ENCODE measurements at places on chromosomes 3 and 15. TPM values are rescaled to one million over a fixed set of nuclear protein-coding genes. Genes with fewer than 3 reads are reported as not detected.

The RGMA gene
- 0.78 TPM for total RNA-seq

The SLC41A3 gene
- 101 TPM for total RNA-seq

DNA sequence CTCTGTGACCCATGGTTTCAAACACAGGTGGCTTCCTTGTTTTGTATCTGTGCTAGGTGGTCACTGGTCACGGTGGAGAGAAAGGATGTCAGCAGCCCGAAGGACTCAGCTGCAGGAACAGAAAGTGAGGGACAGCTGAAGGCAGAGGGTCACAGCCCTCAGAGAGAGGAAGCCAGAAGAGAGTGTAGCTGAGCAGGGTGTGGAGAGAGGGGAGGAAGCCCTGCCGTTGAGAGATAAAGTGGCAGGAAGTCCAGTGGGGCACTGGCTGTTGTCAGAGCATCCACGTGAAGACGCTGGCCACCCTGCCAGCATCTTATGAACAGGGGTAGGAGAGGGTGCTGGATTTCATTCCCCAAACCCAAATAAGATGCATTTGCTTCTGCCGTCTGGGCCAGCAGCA lies 36.9 kb downstream of the LIMD1 start:
- no peak overlapping the region for H3K4me3 ChIP-seq
- H3K27me3 ChIP-seq, result no peaks in the 10 kb centered on the region
- H3K27ac ChIP-seq, result no peak overlapping the region
- peaks cover 10% of the 10 kb centered on the region for H3K36me3 ChIP-seq
- peaks cover 11% of the 10 kb centered on the region for H3K4me1 ChIP-seq

GRCh38 chr3:16069149-16069922 lies 105.1 kb upstream of the GALNT15 start:
- peak overlapping the region; percentile 6 for H3K4me3 ChIP-seq
- peak; percentile 15 for DNase-seq
- peaks cover 9% of the 10 kb centered on the region for H3K36me3 ChIP-seq
- peak overlapping the region; percentile 67 for H3K27ac ChIP-seq
- no peaks in the 10 kb centered on the region for H3K27me3 ChIP-seq
- H3K4me1 ChIP-seq, result peaks cover 57% of the 10 kb centered on the region

DNA sequence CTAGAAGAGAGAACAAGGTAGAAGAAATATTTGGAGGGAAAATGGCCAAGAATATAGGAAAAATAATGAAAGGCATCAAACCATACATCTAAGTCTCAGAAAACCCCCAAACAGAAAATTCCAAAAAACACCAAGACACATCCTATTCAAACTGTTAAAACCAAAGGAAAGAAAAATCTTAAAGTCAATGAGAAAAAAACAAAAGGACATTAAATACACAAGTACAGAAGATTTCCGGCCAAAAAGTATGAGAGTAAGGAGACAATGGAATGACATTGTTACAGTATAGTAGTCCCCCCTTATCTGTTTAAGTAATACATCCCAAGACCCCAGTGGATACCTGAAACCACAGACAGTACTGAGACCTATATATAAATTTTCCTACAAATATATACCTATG lies 18.8 kb downstream of the CLASP2 start:
- no peak for DNase-seq
- no peaks in the 10 kb centered on the region for H3K27me3 ChIP-seq
- no peaks in the 10 kb centered on the region for H3K4me1 ChIP-seq
- H3K27ac ChIP-seq, result no peak overlapping the region

- no peaks in the 10 kb centered on the region for H3K27me3 ChIP-seq
- no peak overlapping the region for H3K27ac ChIP-seq
- H3K4me1 ChIP-seq, result peaks cover 9% of the 10 kb centered on the region
- no peak overlapping the region for H3K4me3 ChIP-seq
- DNase-seq, result no peak
Observed at GRCh38 chr3:126033765-126034164, 50.2 kb downstream of the SLC41A3 start.

DNA sequence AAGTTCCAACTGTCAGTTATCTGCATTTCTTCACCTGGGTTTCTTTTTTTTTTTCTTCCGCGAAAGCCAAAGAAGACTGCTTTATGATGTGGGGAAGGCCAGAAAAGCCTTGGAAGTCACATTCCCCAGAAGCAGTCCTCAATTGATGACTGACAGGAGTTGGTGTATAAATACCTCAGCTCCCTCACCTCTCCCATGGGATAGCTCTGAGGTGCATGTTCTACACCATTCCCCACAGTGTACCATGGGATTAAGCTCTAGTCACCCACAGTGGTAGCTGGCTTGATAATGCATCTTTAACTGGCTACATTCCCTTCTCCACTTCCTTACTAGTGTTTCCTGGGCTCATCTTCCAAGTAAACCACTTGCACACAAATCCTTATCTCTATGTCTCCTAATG lies 30.5 kb downstream of the DPH3 start:
- H3K27me3 ChIP-seq, result peaks cover 9% of the 10 kb centered on the region
- H3K4me1 ChIP-seq, result no peaks in the 10 kb centered on the region
- no peak overlapping the region for H3K27ac ChIP-seq
- no peak overlapping the region for H3K4me3 ChIP-seq
- DNase-seq, result no peak
